ENCODE measurements at places on chromosomes 13 and 19.

DNA sequence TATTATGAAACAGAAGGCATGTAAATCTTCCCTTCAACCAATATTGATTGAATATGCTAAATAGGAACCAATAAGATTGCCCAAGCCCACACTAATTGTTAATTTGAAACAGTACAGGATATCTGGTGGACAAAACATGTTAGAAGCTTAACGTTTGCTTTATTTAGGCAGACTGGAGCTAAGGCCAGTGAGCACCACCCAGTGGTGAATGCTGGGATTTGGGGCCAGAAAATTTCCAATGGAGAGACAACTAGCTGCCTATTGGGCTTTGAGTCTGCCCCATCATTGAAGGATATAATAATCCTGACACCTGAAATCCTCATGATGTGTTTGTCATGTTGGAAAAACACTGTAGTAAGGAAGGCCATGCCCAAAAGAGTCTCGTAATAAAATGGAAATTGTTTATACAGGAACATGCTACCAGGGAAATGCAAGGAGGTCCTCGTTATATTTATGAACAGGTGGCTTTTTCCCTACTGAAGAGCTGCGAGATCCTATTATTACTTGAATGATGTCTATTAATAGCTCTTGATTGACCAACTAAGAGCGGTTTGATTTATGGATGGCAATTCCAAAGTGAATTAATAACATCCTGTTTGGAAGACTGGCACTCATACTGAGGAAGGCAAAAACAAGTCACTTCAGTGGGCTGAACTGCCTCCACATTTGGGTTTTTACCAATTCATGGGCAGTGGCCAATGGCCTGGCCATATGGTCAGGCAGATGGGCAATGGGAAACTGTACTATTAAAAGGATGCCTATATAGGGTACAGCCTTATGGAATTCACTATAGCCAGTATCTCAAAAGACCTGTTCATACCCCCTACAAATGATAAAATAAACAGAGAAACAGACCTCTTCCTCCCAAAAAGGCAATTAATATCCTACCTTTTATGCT lies 8.7 kb downstream of the SIGLECL1 start:
- no peak for DNase-seq

DNA sequence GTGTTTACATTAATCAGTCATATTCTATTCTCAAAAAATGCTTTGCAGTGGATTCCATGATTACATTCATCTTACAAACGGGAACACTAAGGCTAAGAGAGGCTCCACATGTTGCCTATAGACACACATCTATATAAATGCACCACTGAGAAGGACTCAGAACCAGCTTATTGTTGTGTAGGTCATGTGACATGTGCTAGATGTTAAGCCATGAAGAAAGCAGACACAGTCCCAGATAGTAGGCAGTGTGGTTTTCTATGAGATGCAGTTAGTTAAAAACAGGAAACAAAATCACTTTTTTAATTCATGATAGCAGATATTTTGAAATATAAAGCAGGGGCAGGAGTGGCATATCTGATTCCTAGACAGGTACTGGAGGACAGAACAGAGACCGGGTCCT lies 10.7 kb downstream of the SIGLEC6 start:
- DNase-seq: no peak

- DNase-seq: no peak
Observed at GRCh38 chr13:84479656-84480055, 597.4 kb upstream of the SLITRK1 start.

DNA sequence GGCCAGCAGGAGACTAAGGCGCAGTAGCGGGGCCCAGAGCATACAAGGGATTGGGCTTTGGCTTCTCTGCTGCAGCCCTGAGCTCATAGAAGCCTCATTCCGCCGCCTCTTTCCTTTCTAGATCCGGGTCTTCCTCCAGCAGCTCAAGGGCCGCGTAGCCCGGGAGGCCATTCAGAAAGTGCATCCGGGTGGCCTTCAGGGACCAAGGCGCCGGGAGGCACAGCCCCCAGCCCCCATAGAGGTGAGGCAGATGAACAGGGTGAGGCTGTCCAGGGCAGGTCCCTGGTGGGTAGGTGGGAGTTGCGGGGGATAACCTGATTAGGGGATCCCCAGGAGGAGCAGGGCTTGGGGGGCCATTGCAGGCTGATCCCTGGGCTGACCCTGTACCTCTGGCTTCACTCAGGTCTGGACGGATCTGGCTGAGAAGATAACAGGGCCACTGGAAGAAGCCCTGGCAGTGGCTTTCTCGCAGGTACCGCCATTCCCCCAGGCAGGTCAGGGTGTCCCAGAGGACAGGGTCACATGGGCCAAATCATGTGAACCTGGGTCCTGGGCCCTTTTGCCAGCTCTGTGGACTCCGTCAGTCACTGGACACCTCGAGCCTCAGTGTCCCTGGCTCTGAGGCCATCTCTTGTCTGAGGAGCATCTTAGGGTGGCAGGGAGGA lies 1.3 kb downstream of the SNAPC2 start:
- DNase-seq: no peak

DNA sequence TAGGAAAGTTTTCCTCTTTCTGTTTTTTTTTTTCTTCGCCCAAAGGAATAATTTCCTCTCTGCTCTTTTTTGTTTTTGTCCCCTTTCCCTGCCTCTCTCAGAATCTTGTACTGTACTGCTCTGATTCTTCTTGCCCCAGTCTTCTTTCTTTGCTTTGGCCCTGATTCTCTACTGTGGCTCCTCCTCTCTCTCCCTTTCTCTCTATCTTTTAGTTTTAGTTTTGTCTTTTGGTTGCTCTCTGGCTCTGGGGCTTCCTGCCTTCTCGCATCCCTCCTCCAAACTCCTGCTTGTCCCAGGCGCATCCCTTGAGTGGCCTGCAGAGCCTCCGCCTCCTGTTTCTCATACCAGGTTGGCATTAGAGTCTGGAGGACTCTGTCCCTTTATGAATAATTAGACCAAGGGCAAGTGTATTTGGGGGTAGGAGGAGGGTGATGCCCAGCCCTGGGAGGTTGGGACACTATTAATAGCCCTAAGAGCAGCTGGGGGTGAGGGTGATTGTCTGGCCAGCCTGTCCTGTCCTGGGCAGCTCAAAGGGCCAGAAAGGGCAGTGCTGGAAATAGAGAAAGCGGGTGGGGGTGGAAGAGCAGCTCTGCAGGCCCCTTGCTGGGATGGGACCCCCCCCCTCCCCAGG lies 39.1 kb downstream of the LYL1 start:
- DNase-seq: no peak

DNA sequence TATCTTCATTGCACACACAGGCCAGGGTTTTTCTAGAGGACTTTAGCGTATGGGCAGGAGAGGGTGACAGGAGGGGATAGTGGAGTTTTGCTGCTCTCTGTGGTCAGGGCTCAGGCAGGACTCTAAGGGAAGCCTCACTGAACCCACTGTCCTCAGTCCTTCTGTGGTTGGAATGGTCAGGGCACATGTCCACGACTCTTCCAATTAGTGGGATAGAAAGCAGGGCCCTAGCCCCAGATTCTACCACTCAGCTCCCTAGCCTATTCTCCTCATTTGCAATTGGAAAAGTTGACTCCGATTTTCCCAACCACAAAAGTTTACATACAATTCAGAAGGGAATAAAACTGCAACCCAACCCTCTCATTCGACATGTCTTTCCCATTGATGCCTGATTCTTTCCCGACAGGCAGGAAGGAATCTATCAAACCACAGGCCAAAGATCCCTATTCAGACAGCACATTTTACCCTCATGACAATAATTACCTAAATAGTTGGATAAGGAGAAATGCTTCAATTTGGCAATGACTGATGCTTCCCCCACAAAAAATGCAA lies 38.2 kb downstream of the TGDS start:
- DNase-seq: no peak

DNA sequence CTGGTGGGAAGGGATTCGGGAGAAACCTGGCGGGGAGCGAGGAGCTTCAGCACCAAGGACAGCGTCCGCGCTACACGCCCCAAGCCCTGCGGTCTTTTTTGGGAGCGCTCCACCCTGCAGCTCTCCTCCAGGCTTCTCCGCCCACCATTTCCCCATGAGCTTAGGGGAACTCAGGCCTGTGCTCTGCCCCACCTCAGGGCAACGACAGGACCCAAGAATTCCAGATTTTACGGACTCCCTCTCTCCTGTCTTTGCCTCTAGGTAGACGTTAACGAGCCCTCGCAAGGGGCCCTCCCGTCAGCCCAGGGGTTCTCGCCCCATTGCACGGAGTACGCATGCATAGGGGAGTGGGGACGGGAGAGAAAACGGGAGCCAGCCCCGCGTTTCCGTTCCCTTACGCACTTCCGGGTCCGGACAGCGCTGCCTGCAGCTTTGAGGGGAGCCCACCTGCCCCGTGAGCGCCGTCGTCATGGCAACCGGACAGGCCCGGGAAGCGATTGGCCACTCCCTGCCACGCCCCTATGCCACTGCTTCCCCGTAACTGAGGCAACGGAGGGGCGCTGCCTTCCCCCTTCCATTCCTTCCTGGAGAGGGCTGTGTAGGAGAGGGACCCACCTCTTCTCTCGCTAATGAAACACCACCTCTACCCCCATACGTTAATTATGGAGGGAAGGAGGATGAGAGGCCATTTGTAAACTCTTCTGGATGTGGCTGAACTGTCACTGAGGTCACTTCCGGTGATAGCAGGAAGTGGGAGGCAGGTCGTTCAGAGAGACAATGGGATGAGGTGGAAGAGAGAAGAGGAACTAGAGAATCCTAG lies 20.8 kb downstream of the NOVA2 start:
- no peak for DNase-seq
